Activated CD4-positive, alpha-beta T cell treated with anti-CD3 and anti-CD28 coated beads, Interleukin-10, Interleukin-2, amounts not matched to agents 100 ng/mL and 50 ng/mL, durations not matched to agents 16 hours and 8 hours (primary cell): ENCODE measurements at places on chromosomes 2 and 18.

DNA sequence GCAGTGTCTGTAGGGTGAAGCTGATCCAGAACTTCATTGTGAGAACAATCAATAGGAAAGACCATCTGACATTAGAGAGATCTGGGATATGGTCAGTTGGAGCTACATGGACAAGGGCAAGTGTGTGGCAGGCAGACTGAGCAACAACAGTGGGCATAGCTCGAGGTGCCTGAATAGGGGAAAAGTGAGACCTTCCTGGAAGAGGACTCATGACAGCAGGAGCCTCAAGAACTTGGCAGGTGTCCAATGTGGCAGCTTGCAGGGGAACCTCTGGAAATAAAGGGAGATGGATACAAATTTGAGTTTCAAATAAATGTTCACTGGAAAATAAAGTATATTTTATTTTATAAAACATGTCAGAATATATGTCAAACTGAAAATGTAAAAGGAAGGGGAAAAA is 117.9 kb downstream of the TANC1 start:
- DNase-seq: no peak

GRCh38 chr2:25738383-25739343 is 65.3 kb upstream of the DTNB start:
- no peak for DNase-seq

GRCh38 chr2:43345872-43346271 is 119.5 kb upstream of the ZFP36L2 start:
- no peak for DNase-seq

DNA sequence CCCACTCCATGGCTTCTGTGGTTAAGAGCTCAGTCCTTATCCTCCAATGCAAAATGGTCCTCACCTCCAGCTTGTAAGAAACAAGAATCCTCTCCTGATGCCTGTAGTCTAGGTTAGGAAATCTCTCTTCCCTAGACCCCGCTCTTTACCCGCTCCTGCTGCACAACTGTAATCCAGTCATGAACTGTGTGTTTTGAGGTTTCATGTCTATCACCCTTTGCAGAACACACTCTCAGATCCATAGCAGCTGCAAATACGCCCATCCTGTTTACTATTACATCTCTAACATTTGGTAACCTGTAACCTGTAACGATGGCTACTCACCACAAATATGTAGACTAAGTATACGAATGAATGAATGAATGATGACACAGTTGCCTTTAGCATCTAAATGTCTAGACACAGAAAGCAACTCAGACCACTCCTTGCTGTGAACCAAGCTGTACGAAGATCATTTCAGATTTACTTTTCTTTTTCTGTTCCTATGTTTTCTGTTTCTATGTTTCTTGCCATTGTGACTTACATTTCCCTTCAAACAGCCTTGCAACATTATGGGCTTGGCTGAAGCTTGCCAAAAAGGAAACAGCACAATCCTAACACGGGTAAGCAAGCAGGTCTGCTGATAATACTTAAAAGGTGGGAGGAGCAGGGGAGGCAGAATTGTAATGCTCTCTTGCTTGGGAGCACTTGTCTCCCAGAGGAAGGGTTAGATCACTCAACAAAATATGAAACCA is 53.7 kb downstream of the EPHA4 start:
- DNase-seq: peak; percentile 79

DNA sequence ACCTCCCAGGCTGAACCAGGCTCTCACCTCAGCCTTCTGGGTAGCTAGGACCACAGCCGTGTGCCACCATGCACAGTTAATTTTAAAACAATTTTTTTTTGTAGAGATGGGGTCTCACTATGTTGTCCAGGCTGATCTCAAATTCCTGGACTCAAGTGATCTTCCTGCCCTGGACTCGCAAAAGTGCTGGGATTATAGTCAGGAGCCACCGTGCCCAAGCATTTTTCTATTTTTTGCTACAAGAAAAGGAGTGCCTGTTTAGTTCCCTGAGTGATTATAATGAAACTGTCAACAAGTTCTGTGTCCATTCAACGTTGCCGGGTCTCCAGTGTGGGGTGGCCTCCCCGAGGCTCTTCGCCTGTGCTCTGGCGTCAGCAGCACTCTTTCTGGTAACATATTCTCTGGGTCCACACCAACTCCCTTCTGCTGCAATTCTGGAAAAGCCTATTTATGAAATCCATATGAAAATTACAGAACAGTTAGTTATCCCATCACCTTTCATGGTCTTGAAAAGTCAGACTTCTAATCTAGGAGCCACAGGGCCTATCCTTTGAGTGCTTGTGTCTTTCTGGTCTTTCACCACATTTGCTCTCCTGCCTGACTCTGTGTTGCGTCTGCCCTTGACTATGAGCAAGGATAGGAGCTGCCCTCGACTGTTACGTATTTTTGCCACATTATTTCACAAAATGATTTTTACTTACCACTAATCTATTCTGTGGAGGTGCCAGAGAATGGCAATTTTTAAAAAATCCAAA is 172.7 kb downstream of the SOCS6 start:
- no peak for DNase-seq

- DNase-seq: no peak
These were observed 65.4 kb upstream of the GLS start for GRCh38 chr2:190815226-190815625.

DNA sequence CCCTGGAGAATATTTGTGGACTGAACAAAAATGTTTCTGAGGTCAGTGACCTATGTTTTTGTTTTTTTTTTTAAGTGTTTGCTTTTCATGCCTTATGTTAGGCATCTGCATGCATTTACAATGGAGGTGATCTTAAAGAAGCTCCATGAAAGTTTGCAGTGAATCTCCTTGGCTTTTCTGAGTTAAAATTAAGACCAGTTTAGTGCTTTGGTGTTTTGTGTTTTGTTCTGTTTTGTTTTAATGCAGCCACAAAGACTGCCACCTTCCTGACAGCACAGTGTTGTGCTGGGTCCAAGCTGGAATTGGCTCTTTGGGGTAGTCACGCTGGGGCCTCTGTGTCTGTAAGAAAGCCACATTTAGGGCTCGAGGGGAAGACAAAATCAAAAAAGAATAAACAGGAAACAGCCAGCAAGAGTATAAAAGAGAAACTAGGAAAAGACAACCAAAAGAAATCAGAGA is 396.2 kb downstream of the ARHGAP15 start:
- no peak for DNase-seq

- peak; percentile 13 for DNase-seq
These were observed at the start of gene ACADL for GRCh38 chr2:210224941-210225672. Gene ACADL, minus strand, starts transcription at chr2:210225447. Its CDS starts 184 bp downstream, at chr2:210225263.

GRCh38 chr2:200665626-200666453 is 80.0 kb downstream of the AOX1 start:
- no peak for DNase-seq
